Left kidney (tissue), 8 donors: ENCODE measurements at places on chromosomes 4 and X.

DNA sequence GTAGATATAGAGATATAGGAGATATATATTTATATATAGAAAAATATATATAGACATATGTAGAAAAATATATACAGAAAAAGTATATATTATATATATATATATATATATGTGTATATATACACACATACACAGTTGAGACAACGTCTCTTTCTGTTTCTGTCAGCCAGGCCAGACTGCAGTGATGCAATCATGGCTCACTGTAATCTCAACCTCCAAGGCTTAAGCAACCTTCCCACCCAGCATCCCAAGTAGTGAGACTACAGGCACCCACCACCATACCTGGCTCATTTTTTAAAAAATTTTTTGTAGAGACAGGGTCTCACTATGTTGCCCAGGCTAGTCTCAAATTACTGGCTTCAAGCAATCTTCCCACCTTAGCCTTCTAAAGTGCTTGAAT is 426.3 kb downstream of the GPM6A start:
- no peak for DNase-seq

DNA sequence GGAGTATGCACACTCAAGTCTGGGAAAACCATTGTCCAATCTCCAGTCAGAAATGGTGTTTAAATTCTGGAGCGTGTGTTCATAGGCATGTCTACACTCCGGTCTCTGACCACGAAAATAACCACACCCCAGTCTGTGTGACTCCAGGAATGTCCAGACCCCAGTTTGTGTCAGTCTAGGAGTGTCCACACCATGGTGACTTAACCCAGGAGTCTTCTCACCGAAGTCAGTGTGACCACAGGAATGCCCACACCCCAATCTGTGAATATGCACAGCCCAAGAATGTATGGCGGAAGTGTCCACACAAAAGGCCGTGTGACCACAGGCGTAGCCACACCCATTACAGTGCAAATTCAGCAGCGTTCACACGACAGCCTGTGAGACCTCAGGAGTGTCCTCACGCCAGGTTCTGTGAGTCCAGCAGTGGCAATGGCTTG is 11.4 kb downstream of the FTSJ1 start:
- no peak for DNase-seq

DNA sequence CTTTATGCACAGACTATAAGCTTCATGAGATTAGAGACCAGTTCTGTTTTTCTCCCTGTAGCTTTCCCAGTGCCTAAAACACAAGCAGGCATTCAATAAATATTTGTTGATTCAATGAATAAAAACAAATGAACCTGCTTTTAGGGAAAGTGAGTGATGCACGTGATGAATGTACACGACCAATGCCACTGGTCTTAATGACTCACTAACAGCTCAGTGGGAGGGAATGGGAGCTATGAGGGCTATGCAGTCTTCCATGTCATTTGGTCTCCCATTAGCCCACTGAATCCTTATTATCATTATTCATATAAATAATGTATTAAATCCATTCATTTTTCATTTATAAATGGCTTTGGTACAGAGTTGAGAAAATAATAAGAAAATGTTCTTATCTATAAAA is 247.4 kb downstream of the FBXO8 start:
- no peak for DNase-seq

DNA sequence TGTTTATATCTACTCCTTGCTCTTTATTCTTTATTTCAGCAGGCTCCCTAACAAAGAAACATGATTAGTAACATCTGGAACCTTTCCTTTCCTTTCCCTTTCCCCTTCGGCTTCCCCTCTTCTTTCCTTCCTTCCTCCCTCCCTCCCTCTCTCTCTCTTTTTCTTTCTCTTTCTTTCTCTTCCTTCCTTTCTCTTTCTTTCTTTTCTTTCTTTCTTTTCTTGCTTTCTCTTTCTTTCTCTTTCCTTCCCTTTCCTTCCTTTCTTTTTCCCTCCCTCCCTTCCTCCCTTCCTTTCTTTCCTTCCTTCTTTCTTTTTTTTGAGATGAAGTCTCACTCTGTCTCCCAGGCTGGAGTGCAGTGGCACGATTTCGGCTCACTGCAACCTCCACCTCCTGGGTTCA is 30.7 kb upstream of the RBMX start:
- no peak for DNase-seq

GRCh38 chr4:86221002-86221401 is 138.9 kb downstream of the MAPK10 start:
- no peak for DNase-seq

- no peak for DNase-seq
Observed at GRCh38 chrX:7252013-7252610, 104.2 kb upstream of the PUDP start.
